ENCODE measurements at places on chromosomes 11 and 22. TPM values are rescaled to one million over a fixed set of nuclear protein-coding genes. Genes with fewer than 3 reads are reported as not detected.

DNA sequence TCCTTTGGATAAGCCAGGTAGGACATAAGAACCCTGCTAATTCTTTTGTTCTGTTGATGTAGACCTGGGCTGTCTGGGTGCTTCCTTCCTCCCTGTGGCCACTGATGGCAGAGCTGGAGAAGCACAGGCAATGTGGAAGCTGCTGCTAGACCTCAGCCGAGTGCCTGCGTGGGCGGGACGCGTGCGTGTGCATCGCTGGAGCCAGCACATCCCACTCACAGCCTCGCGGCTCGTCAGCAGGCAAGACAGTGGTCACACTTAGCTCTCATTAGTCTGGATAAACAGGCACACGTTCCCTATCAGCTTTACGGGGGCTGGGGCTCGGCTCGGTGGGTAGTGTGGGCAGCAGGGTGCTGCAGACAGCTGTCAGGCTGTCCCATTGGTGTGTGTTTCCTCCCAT lies 155.7 kb downstream of the GRIK4 start:
- H3K4me3 ChIP-seq: no peak overlapping the region
- no peaks in the 10 kb centered on the region for H3K27me3 ChIP-seq
- H3K27ac ChIP-seq: no peak overlapping the region
- no peak for DNase-seq

- H3K4me1 ChIP-seq: no peaks in the 10 kb centered on the region
- no peak overlapping the region for H3K27ac ChIP-seq
- H3K36me3 ChIP-seq: no peaks in the 10 kb centered on the region
- no peak for DNase-seq
- H3K4me3 ChIP-seq: no peak overlapping the region
Measured at GRCh38 chr11:12975195-12975594, 33.9 kb upstream of the RASSF10 start.

DNA sequence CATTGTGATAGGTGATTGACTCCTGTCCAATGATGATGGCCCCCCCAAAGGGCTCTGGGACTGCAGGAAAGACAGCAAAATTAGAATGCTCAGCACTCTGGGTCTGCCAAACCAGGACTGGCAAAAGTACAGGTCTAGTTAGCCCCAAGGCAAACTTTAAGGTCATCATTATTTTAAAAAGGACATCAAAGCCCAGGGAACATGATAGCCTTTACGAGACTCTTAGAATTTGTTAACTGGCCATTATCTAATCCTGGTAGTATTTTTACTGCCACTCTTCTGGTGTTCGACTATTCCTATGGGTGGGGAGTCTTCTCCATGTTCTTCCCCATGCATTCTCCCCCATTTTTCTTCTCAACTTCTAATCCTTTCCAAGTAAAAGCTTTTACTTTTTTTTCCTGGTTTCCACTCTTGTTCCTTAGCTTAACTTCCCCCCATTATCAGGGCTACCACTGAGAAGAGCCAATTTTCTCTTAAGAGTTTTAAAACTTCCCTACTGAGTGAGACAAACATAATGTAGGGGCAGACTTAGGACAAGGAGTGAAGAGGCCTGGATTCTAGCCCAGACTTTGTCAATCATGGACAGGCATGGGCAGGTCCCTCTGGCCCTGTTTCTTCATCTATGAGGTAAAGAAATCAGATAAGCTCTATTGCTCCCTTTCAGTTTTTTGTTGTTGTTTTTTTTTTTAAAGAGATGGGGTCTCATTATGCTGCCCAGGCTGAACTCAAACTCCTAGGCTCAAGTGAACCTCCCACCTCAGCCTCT lies 7.1 kb downstream of the DDB1 start:
- H3K27me3 ChIP-seq: peaks cover 2% of the 10 kb centered on the region
- no peaks in the 10 kb centered on the region for H3K4me1 ChIP-seq
- H3K36me3 ChIP-seq: peaks cover 7% of the 10 kb centered on the region
- DNase-seq: no peak

- no peaks in the 10 kb centered on the region for H3K27me3 ChIP-seq
- no peak for DNase-seq
- H3K4me3 ChIP-seq: no peak overlapping the region
- H3K4me1 ChIP-seq: no peaks in the 10 kb centered on the region
- no peaks in the 10 kb centered on the region for H3K36me3 ChIP-seq
Measured at GRCh38 chr11:8229299-8230177, 34.1 kb downstream of the LMO1 start.

DNA sequence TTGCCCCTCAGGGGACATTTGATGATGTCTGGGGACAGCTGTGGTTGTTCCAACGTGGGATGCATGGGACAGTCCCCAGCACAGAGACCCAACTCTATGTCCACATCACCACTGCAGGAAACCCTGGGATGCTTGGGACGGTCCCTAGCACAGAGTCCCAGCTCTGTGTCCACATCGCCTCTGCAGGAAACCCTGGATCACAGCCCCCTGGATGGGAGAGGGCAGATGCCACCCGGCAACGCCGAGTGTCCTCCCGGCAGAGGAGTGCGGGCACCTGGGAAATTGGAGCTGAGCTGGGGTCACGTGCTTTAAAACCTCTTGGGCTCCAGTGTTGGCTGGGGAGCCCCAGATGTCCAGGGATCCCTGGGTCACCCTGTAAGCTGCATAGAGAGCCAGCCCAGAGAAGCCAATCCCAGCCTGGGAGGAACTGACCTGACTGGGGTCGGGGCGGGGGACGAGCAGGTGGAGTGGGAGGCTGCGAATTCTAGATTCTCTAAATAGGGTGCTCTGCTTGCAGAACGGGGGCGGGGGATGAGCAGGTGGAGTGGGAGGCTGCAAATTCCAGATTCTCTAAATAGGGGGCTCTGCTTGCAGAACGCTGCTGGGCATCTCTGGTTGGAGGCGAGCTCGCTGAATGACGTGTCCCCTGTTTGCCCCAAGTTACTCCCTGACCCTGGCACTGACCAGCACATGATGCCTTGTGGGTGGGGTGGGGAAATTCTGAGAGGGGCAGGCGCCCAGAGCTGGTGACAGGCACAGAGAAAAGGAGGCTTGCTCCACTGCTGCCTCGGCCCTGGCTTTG lies 1197.8 kb downstream of the BRD1 start:
- H3K27me3 ChIP-seq: no peaks in the 10 kb centered on the region
- H3K36me3 ChIP-seq: no peaks in the 10 kb centered on the region
- H3K4me3 ChIP-seq: no peak overlapping the region
- DNase-seq: no peak
- H3K27ac ChIP-seq: no peak overlapping the region
- no peaks in the 10 kb centered on the region for H3K4me1 ChIP-seq

GRCh38 chr11:34996958-34997357 lies 80.5 kb downstream of the PDHX start:
- no peaks in the 10 kb centered on the region for H3K36me3 ChIP-seq
- H3K27ac ChIP-seq: no peak overlapping the region
- no peak for DNase-seq
- H3K4me1 ChIP-seq: no peaks in the 10 kb centered on the region
- H3K27me3 ChIP-seq: no peaks in the 10 kb centered on the region

DNA sequence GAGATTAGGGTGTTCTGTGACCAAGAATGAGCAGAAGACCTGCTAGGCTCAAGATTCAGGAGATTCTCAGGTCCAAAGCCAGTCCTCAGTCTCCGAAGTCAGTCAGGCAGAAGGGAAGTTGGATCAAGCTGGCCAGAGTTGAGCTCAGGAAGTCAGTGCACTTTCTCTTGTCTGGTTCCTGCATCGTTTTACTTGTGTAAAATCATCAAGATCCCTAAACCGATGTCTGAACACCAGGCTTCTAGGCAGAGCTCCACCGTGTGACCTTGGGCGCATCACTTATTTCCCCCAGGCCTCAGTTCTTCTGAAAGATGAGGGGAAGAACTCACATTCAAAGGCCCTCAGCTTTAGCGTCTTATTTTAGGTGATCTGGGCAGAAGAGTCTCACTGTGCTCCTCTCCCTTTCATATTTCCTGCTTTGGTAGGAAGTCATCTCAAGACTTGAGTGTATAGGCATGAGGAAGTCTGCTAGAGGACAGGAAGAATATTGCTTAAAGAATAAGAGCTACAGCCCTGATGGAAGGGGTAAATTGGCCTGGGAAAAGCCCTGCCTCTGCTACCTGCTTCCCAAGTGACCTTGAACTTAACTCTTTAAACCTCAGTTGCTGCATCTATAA lies 20.2 kb downstream of the NF2 start:
- no peak for DNase-seq
- H3K4me1 ChIP-seq: no peaks in the 10 kb centered on the region
- no peaks in the 10 kb centered on the region for H3K36me3 ChIP-seq

DNA sequence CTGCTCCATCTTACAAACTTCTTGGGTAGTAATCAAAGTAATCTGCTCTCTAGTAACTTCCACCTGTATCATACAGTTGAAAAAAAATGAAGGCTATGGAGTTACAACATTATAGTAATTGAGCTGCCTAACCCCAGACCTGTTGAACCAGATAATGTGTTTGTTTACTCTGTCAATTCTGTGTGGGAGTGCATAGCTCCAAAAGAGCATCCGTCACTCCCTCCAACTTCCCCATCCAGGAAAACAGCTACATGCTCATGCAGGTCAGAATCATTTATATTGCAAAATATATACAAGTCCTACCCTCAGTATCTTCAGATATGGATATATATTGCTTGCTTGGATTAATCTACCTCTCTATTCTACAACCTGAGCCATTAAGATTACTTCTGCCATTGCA lies 244.0 kb upstream of the ANO5 start:
- DNase-seq: no peak
- no peaks in the 10 kb centered on the region for H3K36me3 ChIP-seq
- no peak overlapping the region for H3K4me3 ChIP-seq

DNA sequence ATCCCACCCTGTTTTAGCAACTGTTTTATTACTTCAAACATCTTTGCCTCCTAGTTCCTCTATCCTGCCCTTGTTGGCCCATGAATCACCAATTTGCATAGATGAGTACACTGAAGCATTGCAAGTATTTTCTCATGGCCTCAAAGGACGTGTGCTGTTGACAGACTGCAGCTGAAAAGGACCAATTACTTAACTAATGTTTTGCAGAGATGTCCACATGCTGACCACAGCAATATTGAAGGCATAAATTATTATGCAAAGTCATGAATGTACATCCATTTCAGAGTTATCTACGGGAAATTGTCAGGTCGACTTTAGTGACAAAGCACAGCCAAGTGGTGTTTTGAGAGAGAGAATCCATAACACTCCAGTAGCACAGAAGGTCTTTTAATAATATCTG lies 64.8 kb downstream of the CADM1 start:
- no peak overlapping the region for H3K4me3 ChIP-seq
- no peaks in the 10 kb centered on the region for H3K4me1 ChIP-seq
- H3K36me3 ChIP-seq: no peaks in the 10 kb centered on the region
- DNase-seq: no peak
- H3K27ac ChIP-seq: no peak overlapping the region

GRCh38 chr22:24305260-24305692 lies 34.6 kb downstream of the SPECC1L start:
- no peak overlapping the region for H3K27ac ChIP-seq
- no peak for DNase-seq
- H3K4me1 ChIP-seq: peaks cover 12% of the 10 kb centered on the region

- no peaks in the 10 kb centered on the region for H3K36me3 ChIP-seq
- H3K4me3 ChIP-seq: no peak overlapping the region
- no peaks in the 10 kb centered on the region for H3K27me3 ChIP-seq
- no peaks in the 10 kb centered on the region for H3K4me1 ChIP-seq
- DNase-seq: no peak
Measured at GRCh38 chr22:48607901-48608662, 1219.6 kb downstream of the BRD1 start.

- no peak overlapping the region for H3K27ac ChIP-seq
- H3K36me3 ChIP-seq: no peaks in the 10 kb centered on the region
- no peaks in the 10 kb centered on the region for H3K27me3 ChIP-seq
- no peak overlapping the region for H3K4me3 ChIP-seq
- no peaks in the 10 kb centered on the region for H3K4me1 ChIP-seq
Measured at GRCh38 chr11:120270386-120270785, 30.4 kb downstream of the POU2F3 start.

GRCh38 chr11:46343520-46343919 lies 3.7 kb upstream of the DGKZ start:
- no peaks in the 10 kb centered on the region for H3K4me1 ChIP-seq
- H3K27ac ChIP-seq: no peak overlapping the region
- no peak for DNase-seq
- H3K4me3 ChIP-seq: no peak overlapping the region
- no peaks in the 10 kb centered on the region for H3K27me3 ChIP-seq

DNA sequence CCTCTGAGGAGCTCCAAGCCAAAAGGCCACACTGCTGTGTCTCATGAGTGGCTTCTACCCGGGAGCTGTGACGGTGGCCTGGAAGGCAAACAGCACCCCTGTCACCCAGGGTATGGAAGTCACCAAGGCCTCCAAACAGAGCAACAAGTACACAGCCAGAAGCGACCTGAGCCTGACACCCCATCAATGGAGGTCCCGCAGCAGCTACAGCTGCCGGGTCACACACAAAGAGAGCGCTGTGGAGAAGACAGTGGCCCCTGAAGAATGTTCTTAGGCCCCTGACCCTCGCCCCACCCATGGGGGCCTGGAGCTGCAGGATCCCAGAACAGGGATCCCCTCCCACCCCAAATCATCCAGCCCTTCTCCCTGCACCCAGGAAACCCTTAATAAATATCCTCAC lies 4.9 kb downstream of the RFPL2 start:
- no peak for DNase-seq
- H3K4me3 ChIP-seq: no peak overlapping the region
- H3K27ac ChIP-seq: no peak overlapping the region
- H3K27me3 ChIP-seq: no peaks in the 10 kb centered on the region

DNA sequence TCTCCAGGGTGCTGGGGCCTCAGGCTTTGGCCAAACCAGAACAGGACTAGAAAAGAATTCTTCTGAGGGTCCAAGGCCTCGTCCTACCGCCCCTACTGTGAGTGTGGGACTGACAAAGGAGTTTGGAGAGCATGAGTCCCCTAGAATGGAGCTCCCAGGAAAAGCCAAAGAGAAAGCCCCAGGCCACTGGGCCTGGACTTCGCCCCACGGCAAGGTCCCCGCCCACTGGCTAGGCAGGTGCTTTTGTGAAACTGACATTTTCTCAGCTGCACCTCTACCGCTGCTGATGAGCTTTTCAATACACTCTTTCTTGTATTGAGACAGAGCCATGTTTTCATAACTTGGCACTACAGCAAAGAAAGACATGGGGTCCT lies 9.7 kb upstream of the FGF3 start:
- no peaks in the 10 kb centered on the region for H3K36me3 ChIP-seq

DNA sequence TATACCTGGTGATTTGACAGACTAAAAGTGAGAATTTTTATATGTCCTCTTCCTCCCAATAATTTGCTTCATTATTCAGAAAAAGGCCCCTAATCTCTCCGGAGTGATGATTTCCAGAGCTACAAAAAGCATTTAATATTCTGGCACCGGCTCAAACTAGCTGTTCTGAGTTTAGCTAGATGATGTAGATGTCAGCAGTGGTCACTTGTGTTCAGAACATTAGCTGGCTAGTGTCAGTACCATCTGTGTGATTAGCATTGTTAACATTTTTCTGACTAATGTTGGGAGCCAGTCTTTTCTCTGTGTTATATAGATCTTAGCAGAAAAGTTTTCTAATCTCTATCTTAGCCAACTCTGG lies 68.7 kb upstream of the RRM1 start:
- H3K27me3 ChIP-seq: no peaks in the 10 kb centered on the region
- no peak overlapping the region for H3K27ac ChIP-seq
- DNase-seq: no peak
- no peaks in the 10 kb centered on the region for H3K36me3 ChIP-seq
- H3K4me3 ChIP-seq: no peak overlapping the region

- H3K36me3 ChIP-seq: no peaks in the 10 kb centered on the region
- no peaks in the 10 kb centered on the region for H3K27me3 ChIP-seq
- H3K4me3 ChIP-seq: no peak overlapping the region
- no peak overlapping the region for H3K27ac ChIP-seq
Measured at GRCh38 chr11:104064034-104064630, 27.7 kb downstream of the DDI1 start.

- no peak for DNase-seq
- H3K27ac ChIP-seq: no peak overlapping the region
- no peaks in the 10 kb centered on the region for H3K4me1 ChIP-seq
- H3K36me3 ChIP-seq: no peaks in the 10 kb centered on the region
Measured at GRCh38 chr22:44309137-44309536, 3.6 kb downstream of the SHISAL1 start.

CRYBA4 gene
- not detected for total RNA-seq

HEPHL1 gene
- total RNA-seq: not detected

PANX3 gene
- not detected for total RNA-seq
